ENCODE measurements at places on chromosomes 2 and 18. TPM values are rescaled to one million over a fixed set of nuclear protein-coding genes. Genes with fewer than 3 reads are reported as not detected.
A peak's percentile ranks its signal among the peaks of the same experiment; 100 is the strongest.

Gene DUSP28
- total RNA-seq = 2.3 TPM

- DNase-seq = peak; percentile 45
These were observed 224.7 kb downstream of the ACKR3 start for GRCh38 chr2:236794176-236794957.

Gene RNF181
- 99.2 TPM for total RNA-seq

GRCh38 chr2:19764998-19765397, 136.8 kb downstream of the TTC32 start:
- peak; percentile 13 for DNase-seq

Gene OTOS
- total RNA-seq = not detected

DNA sequence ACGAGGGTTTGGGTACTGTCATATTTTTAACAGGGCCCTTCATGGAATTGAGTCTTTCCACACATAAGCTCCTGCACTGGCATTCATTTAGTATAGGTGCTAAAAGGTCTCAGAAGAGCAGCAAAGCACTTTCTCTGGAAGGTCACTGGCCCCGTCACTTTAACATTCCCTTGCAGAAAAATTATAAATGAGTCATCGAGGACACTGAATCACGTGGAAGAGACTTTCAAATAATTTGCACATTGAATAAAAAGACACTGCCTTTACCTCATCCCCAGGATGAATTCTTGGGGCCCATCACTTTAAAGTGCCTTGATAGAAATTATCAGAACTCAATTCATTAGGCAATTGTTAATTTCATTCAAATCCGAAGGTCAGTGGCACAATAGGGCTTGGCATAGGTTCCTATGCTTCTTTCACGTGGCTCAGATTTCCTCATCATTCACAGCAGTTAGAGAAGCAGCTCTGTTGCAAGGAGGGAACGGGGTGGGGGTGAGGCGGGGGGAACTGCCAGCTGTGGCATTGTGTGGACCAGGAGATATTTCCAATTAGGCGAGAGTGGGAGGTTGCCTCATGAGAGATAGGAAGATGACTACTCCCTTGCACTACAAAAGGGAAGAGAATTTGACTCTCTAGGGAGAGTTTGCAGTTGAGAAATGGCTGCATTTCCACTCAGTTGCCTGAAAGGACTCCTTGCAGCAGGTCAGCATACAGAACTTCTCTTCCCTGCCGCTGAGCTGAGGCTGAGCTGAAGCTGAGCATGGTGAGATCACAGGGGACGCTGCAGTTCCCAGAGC, 86.3 kb upstream of the NPAS2 start:
- no peak for DNase-seq

GRCh38 chr2:237091779-237092436, 6.2 kb downstream of the COPS8 start:
- DNase-seq = no peak

GRCh38 chr18:57728941-57729511, 74.1 kb downstream of the ATP8B1 start:
- DNase-seq = no peak

GRCh38 chr18:66599190-66599589, 4.7 kb downstream of the CDH19 start:
- no peak for DNase-seq

DNA sequence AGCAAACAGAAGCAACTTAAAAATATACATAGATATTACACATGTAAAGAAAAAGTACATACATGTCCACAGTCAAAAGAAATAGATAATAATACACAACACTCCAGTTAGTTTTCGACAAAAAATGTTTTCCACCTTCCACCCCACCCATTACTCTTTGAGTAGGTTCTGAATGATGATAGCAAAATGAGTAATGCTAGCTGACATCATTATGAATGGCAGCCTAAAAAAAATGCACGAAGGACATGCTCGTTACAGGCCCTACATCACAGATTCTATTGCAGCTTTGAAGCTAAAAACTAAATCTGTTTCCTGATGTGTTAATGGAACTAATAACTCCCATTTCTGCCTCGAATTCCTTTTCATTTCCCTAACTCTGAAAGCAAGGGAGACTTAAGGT, 578.7 kb upstream of the NETO1 start:
- no peak for DNase-seq

Gene SPR
- 15.7 TPM for total RNA-seq

DNA sequence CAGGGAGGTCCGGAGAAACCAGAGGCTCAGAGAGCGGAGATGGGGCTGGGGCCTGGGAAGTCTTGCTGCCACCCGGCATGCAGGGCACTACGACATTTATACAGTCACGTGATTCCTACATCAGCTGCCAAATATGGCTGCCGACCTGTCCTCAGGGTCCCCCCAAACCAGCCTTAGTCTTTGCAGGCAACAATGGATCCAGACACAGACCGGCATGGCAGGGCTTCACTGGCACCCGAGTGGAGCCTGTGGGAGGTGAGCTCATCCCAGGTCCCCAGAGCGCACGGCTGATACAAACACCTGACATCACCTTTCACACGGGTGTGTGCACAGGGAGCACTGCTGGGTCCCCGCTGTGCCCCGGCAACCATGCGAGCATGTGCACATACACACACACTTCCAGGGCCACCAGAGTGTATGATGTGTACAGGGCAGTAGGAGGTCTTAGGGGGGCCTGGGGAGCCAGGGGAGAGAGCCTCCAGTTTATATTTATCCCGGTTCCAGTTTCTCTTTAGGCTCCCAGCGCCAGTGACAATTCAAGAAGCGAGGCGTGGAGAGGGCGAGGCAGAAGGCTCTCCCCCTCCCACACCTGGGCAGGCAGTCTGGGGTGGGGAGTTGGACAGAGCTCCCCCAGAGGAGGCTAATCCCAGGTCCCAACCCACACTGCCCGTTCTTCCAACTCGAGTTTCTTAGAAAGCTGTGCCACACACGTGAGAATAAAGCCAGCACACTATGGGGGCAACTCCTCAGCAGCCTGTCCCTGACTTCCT, 2.7 kb downstream of the SEMA4C start:
- no peak for DNase-seq

DNA sequence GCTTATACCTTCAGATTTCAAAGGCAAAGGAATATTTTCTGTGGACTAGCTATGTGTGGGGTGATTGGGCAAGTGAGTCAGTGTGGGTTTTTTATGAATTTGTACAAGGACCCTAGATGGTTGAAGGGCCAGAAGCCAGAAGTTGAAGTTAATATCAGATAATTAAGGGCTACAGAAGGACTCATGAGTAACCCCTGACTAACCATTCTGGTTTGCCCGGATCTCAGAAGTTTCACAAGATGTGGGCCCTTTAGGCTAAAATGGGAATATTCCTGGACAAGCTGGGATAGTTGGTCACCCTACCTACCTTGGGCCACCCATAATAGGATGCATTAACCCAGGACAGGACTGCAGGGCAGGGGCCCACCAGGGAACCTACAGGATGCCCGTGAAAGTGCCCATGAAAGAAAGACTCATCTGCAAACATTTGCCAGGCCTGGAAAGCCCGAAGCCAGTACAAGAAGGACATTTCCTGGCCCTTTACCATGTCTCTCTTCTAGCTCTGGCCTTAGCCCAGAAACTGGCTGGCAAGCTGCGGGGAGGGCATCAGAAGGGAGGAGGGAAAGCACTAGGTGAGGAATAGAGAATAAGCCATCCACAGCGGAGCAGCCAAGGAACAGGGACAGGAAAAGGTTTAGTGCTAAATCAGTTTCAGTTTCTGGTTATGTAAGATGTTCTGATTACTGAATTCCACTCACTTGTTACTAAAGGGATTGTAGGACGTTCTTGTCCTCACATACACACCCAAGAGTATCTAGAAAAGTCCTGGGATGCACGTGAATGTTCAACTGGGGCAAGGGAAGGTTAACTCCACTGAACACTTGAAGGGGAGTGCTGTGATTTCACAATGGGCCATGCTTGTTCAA, 33.6 kb downstream of the GCG start:
- DNase-seq = no peak

Gene TMEM247
- total RNA-seq = not detected

Gene C2orf92
- 7.1 TPM for total RNA-seq

DNA sequence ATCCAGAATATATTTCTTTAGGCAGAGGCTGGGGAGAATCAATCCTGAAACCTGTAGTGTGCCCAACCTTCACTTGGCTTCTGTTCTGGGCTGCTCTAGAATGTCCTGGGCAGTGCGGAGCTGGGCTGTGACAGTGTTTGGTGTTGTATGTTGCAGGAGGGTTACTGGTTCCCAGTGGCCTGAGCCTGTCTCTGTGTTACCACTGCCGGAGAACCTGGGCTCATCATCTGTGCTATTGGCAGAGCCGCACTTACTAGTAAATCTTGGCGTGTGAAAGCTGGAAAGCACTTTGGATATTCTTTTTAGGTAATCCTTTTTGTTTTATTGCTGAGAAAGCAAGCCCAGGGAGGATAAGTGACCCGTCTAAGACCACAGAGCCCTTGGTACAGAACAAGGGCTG, 412.9 kb downstream of the SLC4A3 start:
- no peak for DNase-seq

- DNase-seq = no peak
These were observed 23.2 kb upstream of the SLC20A1 start for GRCh38 chr2:112622528-112622849.

DNA sequence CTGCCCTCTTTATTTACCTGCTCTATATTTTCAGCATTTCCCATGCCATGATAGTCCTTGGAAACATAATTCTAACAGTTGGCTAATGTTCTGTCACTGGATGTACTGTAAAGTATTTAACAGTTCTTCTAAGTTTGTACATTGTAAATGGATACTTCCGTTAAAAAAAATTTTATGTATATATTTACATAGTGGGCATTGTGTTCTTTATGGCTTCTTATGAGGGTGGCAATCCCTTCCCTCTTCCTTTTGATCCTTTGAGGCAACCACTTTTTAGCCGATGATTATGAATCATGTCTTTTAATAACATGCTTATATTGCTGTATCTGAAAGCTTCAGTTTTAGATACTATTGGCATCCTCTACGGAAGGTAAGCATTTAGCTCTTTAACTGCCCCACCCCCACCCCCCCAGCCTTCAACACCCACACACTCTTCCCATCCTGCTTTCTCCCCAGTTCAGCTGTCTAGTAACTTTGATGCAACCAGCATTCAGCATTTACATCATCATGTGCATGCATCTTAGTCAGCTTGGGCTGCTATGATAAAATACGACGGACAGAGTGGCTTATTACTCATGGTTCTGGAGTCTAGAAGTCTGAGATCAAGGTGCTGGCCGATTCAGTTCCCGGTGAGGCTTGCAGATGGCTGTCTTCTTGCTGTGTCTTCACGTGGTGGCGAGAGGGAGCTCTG, 21.0 kb upstream of the EDAR start:
- no peak for DNase-seq

Gene THAP4
- total RNA-seq = 31.2 TPM

Gene ZNF519
- 10.2 TPM for total RNA-seq

- no peak for DNase-seq
These were observed 166.3 kb upstream of the SKOR2 start for GRCh38 chr18:47417807-47418206.

DNA sequence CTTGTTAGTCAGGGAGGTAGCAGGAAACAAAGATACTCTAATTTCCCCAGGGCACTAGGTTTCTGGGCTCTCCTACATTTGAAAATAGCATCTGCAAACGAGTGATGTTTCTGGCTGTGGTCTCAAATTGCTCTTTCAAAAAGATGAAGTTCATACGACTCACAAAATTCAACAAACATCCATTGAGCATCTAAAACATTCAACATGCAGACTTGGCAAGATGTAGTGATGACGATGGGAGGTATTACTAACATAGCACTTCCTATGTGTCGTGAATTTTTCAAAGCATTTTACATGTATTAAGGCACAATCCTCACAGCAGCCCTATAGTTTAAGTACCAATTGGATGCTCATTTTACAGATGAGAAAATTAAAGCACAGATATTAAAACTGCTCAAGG, 5.2 kb downstream of the CCBE1 start:
- DNase-seq = no peak

DNA sequence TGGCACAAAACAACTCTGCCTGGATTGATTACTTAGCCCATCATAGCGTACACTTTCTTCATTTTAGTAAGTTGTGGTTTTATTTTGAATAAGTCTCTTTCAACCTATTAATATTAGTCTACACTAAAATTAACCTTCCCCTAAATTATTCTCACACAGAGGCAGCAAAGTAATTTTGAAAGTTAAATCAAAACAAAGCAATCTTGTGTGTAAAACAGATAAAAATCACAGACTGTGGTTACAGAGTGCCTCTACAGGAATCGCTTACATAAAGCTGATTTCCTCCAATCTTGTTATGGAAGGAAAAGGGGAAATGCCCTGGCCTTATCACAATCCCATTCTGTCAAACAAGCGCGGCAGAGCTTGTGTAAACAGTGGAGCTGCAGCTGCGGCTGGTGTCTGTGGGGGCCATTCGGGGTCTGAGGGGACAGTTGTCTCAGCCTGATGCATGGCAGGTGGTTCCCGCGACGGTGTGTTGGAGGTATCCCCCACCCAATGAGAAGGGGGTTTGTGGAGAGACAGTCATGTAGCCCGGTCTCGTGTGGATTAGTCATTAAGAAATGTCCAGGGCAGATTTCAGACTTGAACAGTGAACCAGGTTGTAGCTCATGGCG, 42.1 kb downstream of the BCL2L11 start:
- no peak for DNase-seq

DNA sequence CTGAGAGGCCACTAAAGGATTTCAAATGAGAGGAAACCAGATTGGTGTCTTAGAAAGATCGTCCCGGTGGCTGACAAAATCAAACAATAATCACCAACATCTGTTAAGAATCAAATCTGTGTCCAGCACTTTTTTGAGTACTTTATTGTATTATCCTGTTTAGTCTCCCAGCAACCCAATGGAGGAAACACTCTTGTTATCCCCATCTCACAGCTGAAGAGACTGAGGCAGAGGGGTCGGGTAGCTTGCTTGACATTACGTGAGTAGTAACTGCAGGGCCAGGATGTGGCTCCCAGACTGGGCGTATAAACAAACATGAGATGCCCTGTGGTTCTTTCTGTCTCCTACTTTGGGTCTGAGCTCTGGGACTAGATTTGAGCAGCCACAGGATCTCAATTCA, 76.0 kb downstream of the KLHL29 start:
- DNase-seq = no peak

DNA sequence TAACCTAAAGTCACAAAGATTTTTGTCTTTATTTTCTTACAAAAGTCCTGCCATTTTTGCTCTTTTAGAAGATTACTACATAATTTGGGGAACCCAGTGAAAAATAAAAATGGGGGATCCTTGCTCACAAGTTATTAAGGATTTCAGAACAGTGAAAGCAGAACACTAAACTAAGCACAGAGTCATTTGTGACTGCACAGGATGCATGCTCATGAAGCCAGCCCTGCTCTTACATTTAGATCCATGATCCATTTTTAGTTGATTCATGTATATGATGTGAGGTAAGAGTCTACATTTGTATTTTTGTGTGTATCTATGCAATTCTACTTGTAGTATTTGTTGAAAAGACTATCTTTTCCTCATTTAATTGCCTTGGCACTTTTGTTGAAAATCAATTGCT, 21.8 kb downstream of the SP140L start:
- no peak for DNase-seq

Gene UGT1A3
- not detected for total RNA-seq
